ENCODE measurements at places on chromosomes 2 and 18.

DNA sequence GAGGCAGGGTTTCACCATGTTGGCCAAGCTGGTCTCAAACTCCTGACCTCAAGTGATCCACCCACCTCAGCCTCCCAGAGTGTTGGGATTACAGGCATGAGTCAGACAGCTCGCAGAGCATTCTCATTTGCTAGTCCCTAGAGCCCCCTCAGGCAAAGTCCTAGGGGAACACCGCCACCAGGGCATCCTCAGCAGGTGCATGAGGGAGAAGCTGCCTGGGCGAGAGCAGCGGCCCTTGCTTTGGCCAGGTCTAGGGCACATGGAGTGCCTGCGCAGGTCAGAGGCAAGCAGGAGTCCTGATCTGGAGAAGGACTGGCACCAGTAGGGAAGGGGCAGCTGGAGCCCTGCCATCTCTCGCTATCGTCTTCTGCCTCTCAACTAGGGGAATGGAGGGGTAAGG lies 32.4 kb downstream of the NGEF start:
- DNase-seq, result no peak

DNA sequence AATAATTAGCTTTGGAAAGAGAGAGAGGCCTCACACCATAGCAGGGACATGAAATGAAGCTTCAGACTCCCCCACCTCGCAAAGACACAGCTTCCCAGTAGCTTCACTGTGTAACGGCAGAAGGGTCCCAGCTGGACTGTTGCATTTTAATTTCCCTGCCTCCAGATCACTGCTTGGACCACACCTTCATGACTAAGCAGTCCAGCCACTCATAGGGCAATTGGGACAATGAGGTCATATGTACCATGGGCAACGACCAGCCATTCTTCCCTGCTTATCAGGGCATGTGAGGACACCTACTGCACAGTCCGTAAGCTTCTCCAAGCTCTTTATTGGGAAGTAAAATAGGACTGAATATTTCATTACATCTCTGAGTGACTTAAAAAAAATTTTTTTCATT lies 183.0 kb downstream of the MREG start:
- DNase-seq, result no peak

- no peak for DNase-seq
Observed at GRCh38 chr18:8238507-8238906, 370.7 kb upstream of the RAB12 start.

DNA sequence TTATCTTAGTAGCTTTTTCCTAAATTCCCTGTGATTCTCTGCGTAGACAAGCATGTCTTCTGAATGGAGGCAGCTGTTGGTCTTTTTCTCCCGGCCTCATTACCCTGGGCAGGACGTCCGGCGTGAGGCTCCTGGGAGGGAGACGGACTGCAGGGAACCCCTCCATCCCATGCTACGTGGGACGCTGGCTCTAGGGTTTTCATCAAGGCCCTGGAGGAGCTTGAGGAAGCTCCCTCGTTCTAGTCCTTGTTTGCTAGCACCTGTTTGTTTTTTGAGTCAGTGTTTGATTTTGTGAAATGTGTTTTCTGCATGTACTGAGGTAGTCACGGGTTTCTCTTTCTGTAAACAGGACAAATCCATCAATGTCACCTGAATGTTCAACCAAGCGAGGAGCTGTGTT lies 99.3 kb upstream of the TMEM18 start:
- DNase-seq, result no peak

GRCh38 chr2:8033546-8034096 lies 648.2 kb upstream of the ID2 start:
- no peak for DNase-seq

GRCh38 chr2:173175222-173175621 lies 99.6 kb downstream of the MAP3K20 start:
- DNase-seq, result no peak

DNA sequence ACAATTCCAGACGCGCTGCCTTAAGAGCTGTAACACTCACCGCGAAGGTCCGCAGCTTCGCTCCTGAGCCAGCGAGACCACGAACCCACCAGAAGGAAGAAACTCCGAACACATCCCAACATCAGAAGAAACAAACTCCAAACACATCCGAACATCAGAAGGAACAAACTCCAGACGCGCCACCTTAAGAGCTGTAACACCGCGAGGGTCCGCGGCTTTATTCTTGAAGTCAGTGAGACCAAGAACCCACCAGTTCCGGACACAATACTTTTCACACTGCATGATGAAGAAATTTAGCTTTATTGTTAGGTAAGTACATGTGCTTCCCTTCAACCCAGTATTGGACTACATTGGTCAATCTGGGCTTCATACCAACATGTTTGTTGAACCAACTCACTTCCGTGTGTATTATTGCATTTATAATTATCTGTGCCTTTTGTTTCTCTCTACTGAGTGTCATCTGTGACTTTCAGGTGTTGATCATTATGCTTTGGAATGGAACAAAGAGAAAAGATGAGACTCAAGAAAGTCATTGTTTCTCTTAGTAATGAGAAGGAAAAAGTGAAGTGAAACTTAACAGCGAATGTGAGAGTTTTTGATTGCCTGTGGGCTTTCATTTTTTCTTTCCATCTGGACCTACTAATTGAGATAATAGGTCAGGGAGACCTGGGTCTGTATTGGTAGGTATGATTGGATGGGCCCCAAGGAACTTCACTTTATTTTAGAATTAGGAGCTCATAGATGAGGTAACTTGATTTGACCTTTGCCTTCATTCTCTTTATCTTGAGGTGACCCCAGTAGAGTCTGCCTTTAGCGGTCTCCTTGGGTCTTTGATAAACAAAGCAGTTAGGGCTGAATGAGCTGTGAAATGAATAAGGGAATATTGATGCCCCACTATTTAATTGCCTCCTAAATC lies 76.1 kb upstream of the CAVIN2 start:
- DNase-seq, result no peak

GRCh38 chr2:175003875-175004729 lies 1.1 kb downstream of the CHN1 start:
- DNase-seq, result no peak

DNA sequence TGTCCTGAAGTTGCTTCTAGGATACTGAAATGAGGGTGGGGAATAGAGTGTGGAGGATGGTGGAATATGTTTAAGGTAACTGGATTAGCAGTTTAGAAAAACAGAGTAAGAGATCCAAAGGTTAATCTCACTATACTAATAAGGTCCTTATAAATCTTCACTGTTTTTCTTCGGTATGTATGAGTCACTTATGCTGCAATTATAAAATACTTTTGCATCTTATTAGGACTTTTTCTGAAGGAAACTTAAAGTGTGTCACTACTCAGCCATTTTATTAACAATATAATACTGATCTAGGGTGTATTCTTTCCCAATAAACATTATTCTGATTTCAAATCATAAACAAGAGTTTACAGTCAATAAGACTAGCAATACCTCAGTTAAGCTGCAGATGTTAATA lies 182.3 kb downstream of the ZNF521 start:
- DNase-seq, result no peak

DNA sequence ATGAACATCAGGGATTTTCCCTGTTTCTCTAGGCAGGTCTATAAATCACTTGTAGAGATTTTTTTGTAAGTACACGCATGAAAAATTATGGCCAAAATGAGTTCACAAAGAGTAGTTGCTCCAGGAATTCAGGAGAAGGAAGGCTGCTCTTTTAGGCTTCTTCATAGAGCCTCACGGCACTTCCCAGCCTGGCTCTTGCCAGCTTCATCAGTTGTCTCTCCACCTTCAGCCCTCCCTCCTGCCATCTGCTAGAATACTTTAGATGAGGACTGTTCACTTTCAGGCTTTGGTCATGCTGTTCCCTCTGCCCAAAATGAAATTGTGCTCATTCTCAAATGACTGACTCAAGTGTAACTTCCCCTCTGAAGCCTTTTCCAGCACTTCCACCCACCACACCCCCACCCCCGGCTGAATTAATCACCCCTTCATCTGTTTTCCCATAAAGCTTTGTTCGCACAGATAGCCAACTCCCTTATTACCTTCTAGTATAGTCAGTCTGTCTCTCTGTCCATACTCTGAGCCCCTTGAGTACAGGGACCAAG lies 1.8 kb upstream of the ABCA12 start:
- DNase-seq, result no peak

DNA sequence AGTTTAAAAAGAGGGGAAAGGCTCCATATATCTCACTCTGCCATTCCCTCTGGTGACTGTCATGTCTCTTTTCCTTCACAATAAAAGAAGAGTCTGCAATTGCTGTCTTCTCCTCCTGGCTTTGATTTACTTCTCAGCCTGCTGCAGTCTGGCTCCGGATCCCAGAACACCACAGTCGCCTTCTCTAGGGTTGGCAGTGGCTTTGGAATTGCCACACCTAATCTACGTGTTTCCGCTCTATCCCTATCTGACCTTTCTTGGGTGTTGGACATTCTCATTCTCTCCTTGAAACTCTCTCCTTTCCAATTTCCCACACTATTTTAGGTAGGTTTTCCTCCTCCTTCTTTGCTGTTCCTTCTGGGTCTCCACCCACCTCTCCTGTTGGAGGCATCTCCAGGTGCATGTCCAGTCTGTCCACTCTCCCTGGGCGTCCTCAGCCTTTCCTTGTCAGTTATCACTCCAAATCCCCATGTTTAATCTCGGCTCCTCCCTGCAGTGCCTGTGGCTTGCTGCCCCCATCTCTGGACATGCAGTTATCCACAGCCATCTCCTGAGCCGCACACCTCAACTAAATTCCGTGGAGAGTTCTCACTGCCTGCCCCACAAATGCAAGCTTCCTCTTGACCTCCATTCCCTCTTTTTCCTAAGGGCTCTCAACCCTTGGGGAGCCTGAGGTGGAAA lies 112.8 kb downstream of the KCTD1 start:
- DNase-seq, result no peak

DNA sequence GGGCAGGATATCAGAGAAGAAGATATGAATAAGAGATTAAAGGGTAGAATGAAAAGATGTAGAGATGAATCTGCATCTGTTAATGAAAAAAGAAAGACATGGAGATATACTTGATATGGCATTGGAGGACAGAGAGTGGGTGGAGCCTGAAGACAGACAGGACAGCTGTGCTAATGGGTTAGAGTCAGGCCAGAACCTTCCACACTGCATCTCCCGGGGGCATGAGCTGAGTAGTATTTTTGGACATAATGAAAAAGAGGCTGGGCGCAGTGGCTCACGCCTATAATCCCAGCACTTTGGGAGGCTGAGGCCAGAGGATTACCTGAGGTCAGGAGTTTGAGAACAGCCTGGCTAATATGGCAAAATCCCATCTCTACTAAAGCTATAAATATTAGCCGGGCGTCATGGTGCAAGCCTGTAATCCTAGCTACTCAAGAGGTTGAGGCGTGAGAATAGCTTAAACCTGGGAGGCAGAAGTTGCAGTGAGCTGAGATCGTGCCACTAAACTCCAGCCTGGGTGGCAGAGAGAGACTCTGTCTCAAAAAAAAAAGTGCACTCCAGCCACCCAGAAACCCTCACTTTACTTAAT lies 11.4 kb downstream of the FLACC1 start:
- DNase-seq, result no peak

- peak; percentile 41 for DNase-seq
Observed at GRCh38 chr2:6913415-6914157, 3.6 kb upstream of the RNF144A start.

DNA sequence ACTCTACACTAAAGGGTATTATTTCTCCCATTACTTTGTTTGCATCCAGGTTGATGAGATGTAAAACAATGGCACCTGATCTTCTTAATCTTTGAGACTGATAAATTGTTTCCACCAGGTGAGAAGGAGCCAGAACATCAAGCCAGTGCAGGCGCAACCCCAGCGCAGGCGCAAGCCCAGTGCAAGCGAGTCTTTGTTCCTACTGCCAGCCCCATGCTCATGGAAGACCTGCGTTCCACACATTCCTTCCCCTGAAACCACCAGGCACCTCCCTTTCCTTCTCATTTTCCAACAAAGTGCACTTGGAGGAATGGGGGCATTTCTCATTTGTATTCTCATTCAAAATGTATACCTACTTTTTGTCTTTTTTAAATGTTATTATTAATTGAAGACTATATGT lies 188.7 kb upstream of the SMAD2 start:
- no peak for DNase-seq

DNA sequence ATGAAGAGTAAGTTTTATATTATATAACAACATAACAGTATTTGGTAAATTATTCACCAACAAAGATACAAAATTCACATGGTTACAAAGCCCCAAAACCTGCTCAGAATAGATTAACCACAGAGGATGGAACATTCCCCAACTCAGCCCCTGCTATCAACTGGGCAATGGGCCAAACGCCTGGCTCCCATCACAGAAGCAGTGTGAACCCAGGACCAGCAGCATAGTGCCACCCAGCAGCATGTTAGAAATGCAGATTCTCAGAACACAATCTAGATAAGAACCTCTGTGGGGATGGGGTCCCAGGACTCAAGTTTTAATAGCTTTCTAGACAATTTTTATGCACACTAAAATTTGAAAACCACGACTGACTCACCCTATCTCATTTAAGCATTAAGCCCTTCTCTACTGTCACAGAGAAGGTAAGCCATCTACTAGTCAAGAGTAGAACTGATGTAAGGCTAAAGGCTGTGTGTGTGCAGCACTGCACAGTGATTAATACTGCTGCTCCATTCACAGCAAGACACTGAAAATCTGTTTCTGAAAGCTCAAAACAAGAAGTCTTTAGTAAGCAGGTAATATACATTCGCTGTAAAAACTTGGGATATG lies 15.2 kb downstream of the AFG3L2 start:
- DNase-seq, result no peak

DNA sequence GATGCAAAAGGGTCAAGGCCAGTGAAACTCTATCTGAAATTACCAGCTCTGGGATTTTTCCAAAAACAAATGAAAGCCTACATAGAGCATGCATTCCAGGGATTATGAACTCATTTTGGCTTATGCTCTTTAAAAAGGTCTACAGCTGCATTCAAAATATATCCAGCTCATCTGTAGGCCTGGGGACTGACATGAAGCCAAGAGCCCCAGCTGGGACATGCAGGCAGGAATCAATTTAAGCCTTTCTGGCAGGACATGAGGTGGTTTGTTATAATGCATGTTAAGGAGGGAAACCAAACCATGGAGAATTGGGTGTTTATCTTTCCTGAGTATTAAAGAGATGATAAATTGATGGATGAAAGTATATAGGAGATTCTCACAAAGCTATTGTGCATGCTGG lies 164.5 kb downstream of the RBM43 start:
- no peak for DNase-seq

- no peak for DNase-seq
Observed at GRCh38 chr2:26245810-26246209, 1.1 kb downstream of the HADHB start.

DNA sequence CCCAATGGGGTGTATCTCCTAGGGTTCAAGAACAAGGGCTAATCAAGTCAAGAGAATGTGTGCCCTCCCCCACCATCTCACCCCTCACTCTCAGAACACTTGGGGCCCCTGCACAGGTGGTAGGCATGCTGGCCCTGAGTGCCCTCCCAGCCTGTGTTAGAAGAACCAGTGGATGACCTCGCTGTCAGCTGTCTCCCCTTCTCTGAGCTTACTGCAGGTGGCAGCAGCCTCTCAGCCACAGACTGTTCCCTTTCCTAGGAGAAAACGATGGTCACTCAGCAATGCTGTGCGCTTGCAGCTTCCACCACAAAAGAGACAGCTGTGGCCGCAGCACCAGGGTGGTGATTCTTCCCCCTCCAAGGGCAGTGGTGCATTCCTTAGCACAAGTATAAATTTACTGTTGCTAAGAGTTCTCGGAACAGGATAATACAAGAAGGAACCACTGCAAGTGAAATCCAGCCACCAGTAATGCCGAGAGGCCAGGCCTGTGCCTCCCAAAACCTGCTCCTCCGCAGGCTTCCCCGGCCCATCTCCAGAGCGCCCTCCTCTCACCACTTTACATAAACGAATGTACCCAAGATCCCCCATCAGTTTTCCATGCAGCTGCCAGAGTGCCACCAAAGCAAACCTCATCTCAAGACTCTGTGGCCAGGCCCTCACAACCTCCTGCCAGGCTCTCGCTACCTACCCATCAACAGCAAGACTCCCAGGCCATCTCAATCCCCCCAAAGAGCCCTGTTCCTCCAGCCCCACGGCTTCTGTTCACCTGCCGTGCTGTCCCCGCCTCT lies 935 bp upstream of the RAMP1 start:
- no peak for DNase-seq

Data from CD4-positive, alpha-beta T cell (primary cell).